ENCODE measurements at places on chromosomes 12 and 14.

GRCh38 chr14:68191567-68192321 lies 372.2 kb downstream of the RAD51B start:
- no peak for DNase-seq

GRCh38 chr14:100240668-100241032 lies 1.7 kb downstream of the YY1 start:
- DNase-seq: no peak

DNA sequence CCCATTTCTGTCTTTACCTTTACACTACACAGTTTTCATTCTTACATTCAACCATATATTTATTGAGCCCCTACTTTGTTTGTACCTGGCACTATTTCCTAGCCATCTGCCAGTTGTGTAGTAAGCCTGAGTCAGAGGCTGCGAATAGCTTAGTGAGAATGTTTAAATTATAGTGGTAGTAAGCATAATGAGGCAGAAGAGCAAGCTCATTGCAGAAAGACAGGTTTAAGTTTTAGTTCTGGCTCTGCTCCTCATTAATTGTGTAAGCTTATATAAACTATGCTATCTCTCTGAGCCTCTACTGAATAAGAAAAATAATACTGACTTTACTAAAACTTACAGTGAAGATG lies 123.5 kb downstream of the NAV3 start:
- DNase-seq: no peak

GRCh38 chr14:61110316-61111082 lies 129.5 kb downstream of the SLC38A6 start:
- DNase-seq: no peak

DNA sequence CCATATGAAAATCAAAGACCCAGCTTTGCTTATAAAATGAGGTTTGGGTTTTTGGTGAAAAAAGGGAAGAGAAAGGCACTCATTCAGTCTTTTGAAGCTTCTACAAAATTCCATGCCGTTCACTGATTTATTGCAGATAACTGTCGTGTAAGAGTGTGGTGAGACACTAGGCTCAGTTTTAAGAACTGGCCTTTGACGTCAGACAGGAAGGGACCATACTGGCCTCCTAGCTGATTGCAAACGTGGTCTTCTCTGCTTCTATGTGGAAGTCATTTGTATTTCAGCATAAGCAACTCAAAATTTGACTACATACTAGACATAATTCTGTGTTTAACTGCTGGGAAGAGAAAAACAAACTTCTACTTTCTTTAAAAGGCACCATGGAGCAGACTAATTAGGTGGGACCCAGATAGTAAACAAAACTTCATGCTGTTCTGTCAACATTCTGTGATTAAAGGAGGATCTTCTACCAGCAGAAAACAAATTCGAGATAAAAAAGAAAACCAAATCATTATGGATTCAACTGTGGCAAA lies 168.7 kb downstream of the TTC7B start:
- no peak for DNase-seq

- no peak for DNase-seq
Measured at GRCh38 chr14:102538602-102539543, 29.3 kb upstream of the ANKRD9 start.

GRCh38 chr12:11771356-11771755 lies 121.9 kb downstream of the ETV6 start:
- DNase-seq: no peak

DNA sequence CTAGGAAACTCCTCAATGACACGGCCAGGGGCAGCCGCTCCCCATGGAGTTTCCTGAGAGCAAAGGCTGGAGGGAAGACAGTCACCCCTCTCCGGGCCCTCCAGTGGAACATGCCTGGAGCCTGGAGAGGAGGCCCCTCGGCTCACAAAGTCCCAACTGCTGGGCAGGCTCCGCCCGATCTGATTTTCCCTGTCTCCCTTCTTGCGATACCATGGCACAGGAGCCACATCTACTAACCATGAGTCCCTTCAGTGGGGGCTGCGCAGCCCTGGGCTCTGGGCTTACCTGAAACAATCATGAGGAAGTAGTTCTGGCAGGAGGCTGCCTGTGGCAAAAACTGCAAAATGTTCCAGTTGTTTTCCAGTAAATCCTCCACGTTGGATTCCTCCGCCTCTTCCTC lies 15.3 kb downstream of the P2RX2 start:
- DNase-seq: no peak

DNA sequence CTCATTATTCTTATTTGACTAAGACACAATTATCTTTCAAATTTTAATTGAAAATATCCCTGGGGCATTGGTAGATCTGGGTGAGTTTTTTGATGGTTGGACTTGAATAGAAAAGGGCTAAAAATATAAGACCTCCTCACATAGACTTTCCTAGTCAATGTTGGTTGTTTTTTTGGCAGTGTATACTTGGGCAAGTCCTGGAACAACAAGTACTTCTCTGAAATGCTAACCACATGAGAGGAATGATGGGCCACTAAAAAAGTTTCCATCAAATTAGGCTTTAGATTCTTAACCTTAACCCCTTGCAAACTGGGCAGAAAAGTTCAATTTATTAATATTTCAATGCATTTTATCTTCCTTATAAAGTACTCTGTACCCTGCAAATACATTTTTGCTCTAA lies 97.6 kb downstream of the FGD4 start:
- DNase-seq: no peak

DNA sequence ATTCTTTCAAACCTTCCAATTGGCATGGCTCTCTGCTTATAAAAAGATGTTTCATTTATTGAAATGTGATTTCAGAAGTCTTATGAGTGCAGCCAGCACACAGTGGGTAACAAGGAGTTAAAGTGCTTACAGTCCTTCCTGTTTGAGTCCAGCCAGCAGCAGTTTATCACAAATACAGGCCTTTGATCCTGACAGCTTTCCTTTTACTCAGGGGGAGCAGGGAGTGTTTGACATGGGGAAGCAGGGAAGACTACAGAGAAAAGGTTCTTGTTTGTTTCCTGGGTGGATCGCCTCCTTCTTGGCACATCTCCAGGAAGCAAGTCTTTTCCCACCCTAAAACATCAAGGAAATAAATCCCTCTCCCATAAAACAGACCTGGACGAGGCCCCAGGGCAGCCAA lies 216.1 kb downstream of the MSRB3 start:
- DNase-seq: no peak

DNA sequence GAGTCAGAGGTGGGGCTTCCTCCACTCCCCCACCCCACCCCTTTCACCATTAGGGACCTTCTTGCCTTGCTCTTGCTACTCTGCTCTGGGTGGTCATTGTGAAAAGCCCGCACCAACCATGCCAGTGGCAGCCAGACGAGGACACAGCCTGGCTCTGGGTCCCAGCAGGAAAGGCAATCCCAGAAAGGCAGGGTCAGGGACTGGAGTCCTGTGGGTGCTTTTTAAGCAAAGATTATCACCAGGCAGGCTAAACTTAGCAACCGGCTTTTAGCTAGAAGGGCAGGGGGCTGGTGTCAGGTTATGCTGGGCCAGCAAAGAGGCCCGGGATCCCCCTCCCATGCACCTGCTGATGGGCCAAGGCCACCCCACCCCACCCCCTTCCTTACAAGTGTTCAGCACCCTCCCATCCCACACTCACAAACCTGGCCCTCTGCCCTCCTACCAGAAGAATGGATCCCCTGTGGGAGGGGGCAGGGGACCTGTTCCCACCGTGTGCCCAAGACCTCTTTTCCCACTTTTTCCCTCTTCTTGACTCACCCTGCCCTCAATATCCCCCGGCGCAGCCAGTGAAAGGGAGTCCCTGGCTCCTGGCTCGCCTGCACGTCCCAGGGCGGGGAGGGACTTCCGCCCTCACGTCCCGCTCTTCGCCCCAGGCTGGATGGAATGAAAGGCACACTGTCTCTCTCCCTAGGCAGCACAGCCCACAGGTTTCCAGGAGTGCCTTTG lies 1.2 kb upstream of the GAPDH start:
- peak; percentile 59 for DNase-seq

DNA sequence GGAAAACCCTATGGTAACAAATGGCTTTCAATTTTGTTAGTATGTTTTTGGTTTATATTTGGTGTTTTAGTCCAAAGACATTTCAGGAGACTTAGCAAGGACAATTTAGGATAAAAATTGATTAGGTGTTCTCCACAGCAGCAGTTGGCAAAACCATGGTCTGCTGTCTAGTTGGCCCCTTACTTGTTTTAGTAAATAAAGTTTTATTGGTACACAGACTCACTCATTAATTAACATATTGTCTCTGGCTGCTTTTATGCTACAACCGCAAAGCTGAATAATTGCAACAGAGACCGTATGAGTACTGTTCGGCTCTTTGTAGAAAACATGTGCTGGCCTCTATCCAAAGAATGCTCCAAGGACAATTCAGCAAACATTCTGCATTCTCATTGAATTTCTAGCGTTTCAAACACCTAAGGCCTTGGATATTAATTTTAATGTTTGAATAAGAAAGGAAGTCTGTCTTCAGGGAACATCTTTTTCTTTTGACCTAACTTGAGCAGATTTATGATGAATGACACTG lies 77.7 kb downstream of the CCDC92 start:
- DNase-seq: no peak

DNA sequence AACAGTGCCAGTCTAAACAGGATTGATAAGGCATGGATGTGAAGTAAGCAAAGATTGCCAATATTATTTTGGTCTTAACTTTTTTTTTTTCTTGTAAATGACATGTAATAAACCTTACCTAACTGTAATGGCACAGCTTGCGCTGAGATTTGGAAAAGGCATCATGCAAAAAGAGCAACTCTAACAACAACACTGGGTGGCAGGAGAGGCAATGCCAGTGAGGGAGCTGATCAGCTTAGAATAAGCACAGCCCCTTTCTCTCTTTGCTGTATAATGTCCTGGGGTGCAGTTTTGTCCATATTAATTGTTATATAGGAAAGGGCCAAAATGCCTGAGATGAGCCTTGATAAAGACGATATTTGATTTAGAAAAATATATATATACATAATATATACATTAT lies 1589.7 kb upstream of the FLRT2 start:
- no peak for DNase-seq

- DNase-seq: no peak
Measured at GRCh38 chr12:16415155-16415554, 67.7 kb downstream of the MGST1 start.

DNA sequence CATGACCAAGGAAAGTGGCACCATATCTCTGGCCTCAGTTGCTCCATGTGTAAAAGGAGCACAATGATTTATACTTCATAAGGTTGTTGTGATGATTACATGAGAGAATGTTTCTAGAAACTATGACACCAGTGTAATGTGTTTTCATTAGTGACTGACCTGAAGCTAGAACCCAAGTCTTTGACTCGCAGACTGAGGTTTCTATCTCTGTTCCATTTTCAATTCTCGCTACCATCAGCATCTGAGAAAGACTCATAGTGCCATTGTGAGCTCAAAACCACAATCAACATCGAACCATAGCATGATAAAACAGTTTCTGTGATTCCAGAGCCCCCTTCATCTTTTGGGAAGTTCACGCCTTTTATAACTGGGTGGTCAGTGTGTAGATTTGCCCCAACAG lies 53.8 kb downstream of the STAB2 start:
- no peak for DNase-seq

DNA sequence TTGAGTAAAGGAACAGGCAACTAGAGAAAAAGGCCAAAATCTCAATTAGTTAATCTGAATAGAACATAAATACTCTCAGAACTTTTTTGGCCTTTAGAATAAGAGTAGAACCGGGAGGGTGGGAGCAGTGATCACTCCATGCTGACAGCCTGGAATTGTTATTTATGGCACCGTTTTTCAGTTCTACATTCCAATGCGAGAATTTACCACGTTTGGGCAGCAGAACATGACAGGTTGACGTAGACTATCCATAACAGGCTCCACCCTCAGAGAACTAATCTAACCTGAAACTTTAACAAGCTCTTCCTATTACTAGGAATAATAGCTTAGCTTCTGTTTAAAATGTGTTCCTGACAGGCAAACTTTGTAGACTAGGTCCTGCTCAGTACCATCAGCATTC lies 379.1 kb downstream of the SEC23A start:
- DNase-seq: no peak

DNA sequence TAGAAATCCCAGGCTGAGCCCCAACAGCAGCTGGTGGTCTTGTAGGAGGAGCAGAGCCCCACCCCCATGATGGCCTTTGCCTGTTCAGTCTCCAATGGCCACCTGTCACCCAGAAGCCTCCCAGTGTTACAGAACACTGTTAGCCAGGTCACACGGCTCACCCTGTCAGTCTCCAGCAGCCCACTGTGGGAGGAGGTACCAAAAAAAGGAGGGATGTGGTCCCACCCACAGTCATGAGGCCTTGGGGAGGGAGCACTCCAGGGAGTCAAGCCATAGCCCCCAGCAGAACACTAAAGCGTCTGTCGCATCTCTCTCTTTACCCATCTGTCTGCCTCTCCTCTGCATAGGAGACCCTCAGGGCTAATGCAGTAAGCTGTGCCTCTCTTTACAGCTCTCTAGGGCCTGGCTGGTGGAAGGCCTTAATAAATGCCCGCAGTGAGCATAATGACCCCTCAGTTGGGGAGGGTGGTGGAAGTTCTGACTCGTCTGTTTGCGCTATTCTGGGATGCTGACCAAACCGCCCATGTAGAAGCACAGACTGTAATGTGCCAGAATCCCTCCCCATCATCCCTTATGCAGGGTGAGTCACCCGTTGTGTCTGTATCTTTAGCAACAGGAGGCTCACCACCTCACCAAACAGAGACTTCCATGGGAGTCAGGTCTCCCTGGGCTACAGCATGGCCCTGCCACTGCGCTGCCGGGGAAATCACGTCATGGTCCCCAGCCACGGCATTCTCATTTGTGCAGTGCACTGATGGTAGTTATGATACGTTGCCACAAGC lies 14.6 kb downstream of the C14orf132 start:
- DNase-seq: no peak

DNA sequence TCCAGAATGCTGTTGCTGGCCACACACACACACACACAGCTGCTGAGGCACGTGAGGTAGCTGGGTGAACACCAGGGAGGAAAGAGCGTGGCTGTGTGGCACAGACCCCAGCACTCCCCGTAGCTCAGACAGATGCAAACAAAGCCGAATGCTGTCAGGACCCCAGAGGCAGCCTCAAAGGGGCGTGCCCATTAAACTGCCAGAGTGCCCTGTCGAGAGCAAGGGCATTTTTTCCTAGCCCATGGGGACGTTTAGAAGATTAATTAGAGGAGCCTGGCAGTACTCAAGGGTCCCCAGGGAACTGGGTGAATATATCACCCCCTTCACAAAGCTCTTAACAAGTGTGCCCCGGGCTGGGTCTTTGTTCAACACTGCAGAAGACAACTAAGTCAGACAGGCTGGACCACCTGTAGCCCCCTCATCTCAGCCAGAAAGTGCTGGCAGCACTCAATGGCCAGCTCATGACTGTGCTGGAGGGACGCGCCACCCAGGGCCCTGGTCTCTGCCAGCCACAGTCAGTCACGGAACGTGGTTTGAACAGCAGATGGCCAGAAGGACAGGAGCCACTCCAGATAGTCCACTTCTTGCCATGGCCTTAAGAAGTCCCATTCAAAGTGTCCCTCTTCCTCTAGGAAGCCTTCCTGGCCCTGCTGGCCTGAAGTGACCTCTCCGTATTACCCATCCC lies 37.5 kb downstream of the TTC7B start:
- no peak for DNase-seq

GRCh38 chr14:68880581-68881105 lies 87.8 kb upstream of the ZFP36L1 start:
- DNase-seq: no peak

DNA sequence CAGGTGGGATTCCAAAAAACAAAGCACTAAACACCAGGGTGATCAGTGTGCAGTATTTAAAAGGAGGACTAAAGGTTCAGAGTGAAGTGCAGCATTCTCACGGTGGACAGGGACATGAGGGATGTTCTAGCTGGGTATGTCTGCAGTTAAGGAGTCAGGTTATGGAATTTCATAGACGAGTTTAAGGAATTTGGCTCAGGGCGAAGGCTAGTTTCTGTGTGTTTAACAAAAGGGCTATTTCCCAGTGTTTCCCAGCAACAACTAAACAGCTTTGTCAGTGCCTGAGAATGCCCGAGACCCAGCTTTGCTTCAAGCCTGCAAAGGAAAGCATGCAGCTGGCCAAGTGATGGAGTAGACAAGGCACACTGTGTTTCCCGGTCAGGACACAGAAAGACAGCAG lies 7.0 kb downstream of the KRT1 start:
- no peak for DNase-seq
